ENCODE measurements at places on chromosomes 2 and 18. TPM values are rescaled to one million over a fixed set of nuclear protein-coding genes. Genes with fewer than 3 reads are reported as not detected.

ARHGAP15 gene
- not detected for total RNA-seq

TUBA4B gene
- not detected for total RNA-seq

NCKAP1 gene
- total RNA-seq, result 171 TPM

SULT1C4 gene
- 22.6 TPM for total RNA-seq

TMEM169 gene
- total RNA-seq, result 3.2 TPM

PPP1R1C gene
- 0.97 TPM for total RNA-seq

ANKRD30BL gene
- not detected for total RNA-seq

DNA sequence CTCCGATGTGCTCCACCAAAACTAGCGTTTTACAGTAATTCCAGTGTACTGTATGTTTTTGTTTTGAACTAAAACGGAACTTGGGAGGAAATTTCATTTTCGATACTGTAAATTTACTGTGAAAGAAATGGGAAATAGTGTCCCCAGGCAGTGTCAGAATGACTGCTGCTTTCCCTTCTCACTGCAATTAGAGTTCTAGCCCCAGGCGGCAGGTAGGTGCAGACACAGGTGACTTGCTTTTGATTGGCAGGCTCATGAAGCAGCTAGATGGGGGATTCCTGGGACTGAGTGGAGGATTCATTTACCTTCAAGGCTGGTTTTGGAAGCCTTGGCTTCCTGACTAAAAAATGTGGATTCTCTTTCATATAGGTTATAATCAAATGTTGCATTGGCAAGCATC lies 27.0 kb downstream of the RPRM start:
- H3K4me1 ChIP-seq, result no peaks in the 10 kb centered on the region
- H3K4me3 ChIP-seq, result no peak overlapping the region
- DNase-seq, result no peak
- H3K27ac ChIP-seq, result no peak overlapping the region
- no peaks in the 10 kb centered on the region for H3K36me3 ChIP-seq

DNA sequence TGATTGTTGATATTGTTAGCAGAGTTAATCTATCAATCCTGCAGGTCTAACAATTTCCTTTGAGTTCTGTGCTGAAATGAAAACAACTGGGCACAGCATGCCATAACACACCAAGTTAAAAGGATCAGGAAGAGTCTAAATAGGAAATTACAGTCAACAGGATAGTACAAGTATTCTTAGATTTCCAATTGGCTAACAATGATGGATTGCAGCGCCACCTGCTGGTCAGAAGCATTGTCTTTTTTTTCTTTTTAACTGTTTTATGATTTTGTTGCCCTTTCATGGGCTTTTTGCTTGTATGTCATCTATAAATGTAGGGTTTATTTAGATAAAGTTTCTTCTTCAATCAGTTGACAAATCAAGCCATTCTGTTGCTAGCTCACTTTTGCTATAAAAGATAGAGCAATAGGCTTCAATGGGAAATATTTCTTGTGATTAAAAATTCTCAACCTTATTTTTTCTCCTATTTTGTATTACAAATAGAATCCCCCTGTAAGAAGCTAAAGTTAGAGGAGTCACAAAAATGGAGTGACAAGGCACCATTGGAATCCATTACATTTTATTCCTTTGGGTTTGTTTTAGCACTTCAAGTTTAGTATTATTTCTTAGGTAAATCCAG lies 40.8 kb upstream of the RPRM start:
- no peak overlapping the region for H3K4me3 ChIP-seq
- H3K27me3 ChIP-seq, result no peaks in the 10 kb centered on the region
- DNase-seq, result peak; percentile 64
- H3K4me1 ChIP-seq, result peaks cover 5% of the 10 kb centered on the region

GRCh38 chr2:33425161-33425560 lies 51.3 kb upstream of the RASGRP3 start:
- H3K4me3 ChIP-seq, result peak overlapping the region; percentile 45
- H3K27ac ChIP-seq, result no peak overlapping the region
- peaks cover 20% of the 10 kb centered on the region for H3K4me1 ChIP-seq
- no peak for DNase-seq
- H3K27me3 ChIP-seq, result peaks cover 10% of the 10 kb centered on the region

DNA sequence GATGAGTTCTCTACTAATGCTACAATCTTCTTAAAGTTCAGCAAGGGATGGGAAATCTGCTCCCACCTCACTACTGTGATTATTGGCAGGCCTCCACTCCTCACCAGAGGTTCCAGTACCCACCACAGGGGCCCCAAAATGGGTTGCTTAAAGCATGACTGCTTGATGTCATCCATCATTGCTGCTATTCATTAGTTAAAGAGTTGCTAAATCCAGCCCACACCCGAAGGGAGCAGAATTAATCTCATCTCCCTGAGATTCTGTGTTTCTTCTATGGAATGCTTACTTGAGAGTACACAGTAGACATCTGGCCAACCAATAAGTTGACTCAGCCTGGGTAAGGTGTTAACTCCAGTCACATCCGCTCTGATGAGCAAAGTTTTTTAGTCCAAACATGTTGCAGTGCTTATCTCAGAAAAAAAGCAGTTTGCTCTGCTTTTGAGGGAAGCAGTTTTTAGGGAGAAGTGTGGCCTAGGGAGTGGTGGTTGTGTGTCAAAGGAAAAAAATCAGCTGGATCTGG lies 690.2 kb upstream of the POU3F3 start:
- peaks cover 10% of the 10 kb centered on the region for H3K4me1 ChIP-seq
- H3K27me3 ChIP-seq, result no peaks in the 10 kb centered on the region
- H3K4me3 ChIP-seq, result no peak overlapping the region
- H3K27ac ChIP-seq, result no peak overlapping the region

GRCh38 chr2:26605195-26605998 lies 35.8 kb downstream of the CIB4 start:
- H3K36me3 ChIP-seq, result no peaks in the 10 kb centered on the region
- peaks cover 2% of the 10 kb centered on the region for H3K27me3 ChIP-seq
- no peak overlapping the region for H3K4me3 ChIP-seq
- no peak overlapping the region for H3K27ac ChIP-seq

DNA sequence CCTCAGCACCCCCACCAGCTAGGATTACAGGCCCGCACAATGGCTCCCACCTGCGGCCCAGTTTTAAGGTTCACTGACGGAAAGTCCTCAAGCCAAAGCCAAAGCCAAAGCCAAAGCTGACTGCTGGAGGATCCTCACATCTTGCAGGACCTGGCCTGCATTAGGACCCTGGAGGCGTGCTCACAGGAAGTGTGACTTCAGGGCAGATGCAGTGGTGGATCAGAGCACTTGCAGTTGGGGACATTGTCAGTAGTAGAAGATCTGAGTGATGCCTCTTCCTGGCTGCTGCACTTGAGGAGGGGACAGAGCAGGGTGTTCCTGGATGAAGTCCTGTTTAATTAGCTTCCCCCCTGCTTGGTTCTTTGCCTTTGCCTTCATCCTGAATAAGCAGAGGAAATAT lies 69.0 kb upstream of the ALPP start:
- no peak overlapping the region for H3K27ac ChIP-seq
- DNase-seq, result no peak
- H3K4me3 ChIP-seq, result no peak overlapping the region
- peaks cover 30% of the 10 kb centered on the region for H3K36me3 ChIP-seq

GRCh38 chr2:136119717-136120675 lies 2.0 kb upstream of the CXCR4 start:
- no peak for DNase-seq
- peaks cover 11% of the 10 kb centered on the region for H3K36me3 ChIP-seq
- no peak overlapping the region for H3K27ac ChIP-seq
- peaks cover 26% of the 10 kb centered on the region for H3K4me1 ChIP-seq
- peaks cover 10% of the 10 kb centered on the region for H3K27me3 ChIP-seq

- peaks cover 46% of the 10 kb centered on the region for H3K4me1 ChIP-seq
- H3K27me3 ChIP-seq, result no peaks in the 10 kb centered on the region
- H3K4me3 ChIP-seq, result no peak overlapping the region
- peak overlapping the region; percentile 88 for H3K27ac ChIP-seq
- no peaks in the 10 kb centered on the region for H3K36me3 ChIP-seq
- peak; percentile 28 for DNase-seq
Measured at GRCh38 chr2:177753682-177754491, 318.7 kb downstream of the PDE11A start.

GRCh38 chr2:60053791-60054190 lies 499.7 kb downstream of the BCL11A start:
- H3K36me3 ChIP-seq, result no peaks in the 10 kb centered on the region
- no peak for DNase-seq
- no peaks in the 10 kb centered on the region for H3K4me1 ChIP-seq
- no peak overlapping the region for H3K4me3 ChIP-seq
- no peak overlapping the region for H3K27ac ChIP-seq
- H3K27me3 ChIP-seq, result no peaks in the 10 kb centered on the region

- no peak overlapping the region for H3K4me3 ChIP-seq
- no peak overlapping the region for H3K27ac ChIP-seq
- H3K4me1 ChIP-seq, result peaks cover 28% of the 10 kb centered on the region
- DNase-seq, result no peak
- no peaks in the 10 kb centered on the region for H3K36me3 ChIP-seq
Measured at GRCh38 chr2:218023636-218024035, 20.8 kb upstream of the TNS1 start.

DNA sequence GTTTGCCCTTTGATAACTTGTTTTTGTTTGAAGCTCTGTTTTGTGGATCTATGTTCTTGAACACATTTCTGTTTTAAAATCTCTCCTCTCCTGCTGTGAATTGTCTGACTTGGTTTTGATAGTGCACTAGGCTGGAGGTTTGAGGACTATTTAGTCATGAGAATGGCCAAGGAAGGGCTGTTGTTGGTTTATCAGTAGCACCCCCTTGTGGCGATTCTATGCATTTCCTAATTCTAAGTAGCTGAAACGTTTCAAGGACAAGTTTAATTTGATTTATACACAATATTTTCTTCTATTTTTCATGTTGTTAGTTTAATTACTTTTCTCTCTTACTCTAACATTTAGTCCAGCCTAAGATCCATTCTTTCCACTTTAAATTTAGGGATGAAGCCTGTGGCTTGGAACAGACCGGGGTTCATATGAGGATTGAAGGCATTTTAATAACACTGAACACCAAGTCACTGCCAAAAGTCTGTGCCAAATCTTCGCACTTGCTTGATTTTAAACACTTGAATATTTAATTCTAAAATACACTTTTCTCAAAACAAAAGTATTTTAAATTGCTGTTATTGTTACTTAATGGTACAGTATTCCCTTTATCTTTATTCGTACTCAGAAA lies 166.0 kb downstream of the SOCS6 start:
- no peaks in the 10 kb centered on the region for H3K4me1 ChIP-seq
- DNase-seq, result peak; percentile 57
- H3K27ac ChIP-seq, result no peak overlapping the region

GRCh38 chr2:229851870-229852269 lies 69.9 kb downstream of the TRIP12 start:
- peaks cover 13% of the 10 kb centered on the region for H3K27me3 ChIP-seq
- peak overlapping the region; percentile 45 for H3K4me3 ChIP-seq
- peak overlapping the region; percentile 86 for H3K27ac ChIP-seq
